ENCODE measurements at places on chromosomes 12 and 14.

DNA sequence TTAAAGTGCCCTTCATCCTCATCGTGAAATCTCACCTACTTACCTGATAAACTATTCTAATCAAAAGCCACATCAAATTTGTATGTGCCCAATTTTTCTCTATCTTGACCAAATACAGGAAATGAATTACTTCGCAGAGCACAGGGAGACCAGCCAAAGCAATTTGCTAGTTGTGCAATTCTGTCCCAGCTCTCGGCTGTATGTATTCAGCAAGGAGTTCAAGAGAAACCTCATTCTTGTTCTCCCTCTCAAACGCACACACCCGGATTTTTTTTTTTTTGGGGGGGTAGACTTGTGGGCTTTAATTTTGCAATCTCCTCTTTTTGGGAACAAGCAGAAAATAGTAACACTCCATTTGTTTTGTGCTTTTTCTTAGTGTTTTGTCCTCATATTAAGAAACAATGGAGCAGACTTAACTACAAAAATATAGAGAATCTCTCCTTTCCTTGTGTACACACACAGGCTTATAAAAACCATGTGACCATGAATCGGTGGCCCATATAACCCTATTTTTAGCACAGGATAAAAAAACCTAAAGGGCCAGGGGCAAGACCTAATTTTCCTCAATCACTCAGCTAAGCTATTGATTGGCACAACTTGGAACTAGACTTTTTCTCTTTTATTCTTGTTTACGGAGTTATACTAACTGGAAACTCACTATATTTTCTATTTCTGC lies 64.2 kb downstream of the MBIP start:
- no peak for DNase-seq

GRCh38 chr14:103343905-103344797 lies 10.1 kb downstream of the EIF5 start:
- DNase-seq, result no peak

- no peak for DNase-seq
Measured at GRCh38 chr12:124481257-124481750, 86.1 kb downstream of the NCOR2 start.

GRCh38 chr12:118742431-118742830 lies 238.9 kb upstream of the SRRM4 start:
- no peak for DNase-seq

- DNase-seq, result no peak
Measured at GRCh38 chr12:19440019-19440858, 947 bp downstream of the AEBP2 start.

GRCh38 chr12:19867970-19868369 lies 428.7 kb downstream of the AEBP2 start:
- DNase-seq, result no peak

GRCh38 chr14:56357428-56357827 lies 222.2 kb upstream of the TMEM260 start:
- DNase-seq, result no peak

GRCh38 chr12:131672311-131672940 lies 38.5 kb upstream of the SFSWAP start:
- no peak for DNase-seq

- peak; percentile 100 for DNase-seq
Measured at GRCh38 chr12:53379389-53380103, 430 bp upstream of the SP1 start.

DNA sequence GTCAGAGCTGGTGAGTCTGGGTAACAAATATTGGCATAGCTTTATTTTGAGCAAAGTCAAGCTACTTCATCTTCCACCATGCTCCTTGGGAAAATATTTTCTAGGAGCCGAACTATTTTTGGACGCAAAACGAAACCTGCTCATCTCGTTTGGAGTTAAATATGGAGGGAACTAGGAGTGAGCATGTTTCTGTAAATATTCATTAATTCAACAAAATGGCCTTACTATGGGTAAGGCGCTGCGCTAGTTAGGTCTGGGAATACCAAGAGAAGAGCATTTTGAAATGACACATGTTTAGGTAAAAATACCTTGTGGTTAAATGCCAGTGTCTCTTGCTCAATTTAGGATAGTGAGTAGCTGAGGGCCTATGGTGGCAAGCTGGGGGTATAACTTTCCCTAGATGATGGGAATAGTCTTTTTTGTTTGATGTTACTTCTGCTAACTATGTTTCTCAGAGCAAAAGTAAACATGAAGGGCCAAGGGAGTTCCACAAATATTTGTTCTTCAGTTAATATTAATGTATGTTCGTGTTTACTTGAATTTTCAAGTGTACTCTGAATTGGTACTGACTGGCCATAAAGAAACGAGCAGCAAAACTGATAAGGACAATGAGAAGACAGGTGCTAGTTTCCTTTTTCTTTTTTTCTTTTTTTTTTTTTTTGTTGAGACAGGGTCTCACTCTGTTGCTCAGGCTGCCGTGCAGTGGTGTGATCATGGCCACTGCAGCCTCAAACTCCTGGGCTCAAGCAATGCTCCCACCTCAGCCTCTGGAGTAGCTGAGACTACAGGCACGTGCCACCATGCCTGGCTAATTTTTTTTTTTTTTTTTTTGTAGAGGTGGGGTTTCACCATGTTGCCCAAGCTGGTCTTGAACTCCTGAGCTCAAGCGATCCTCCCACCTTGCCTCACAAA lies 77.7 kb downstream of the MAP1LC3B2 start:
- no peak for DNase-seq

GRCh38 chr14:81536241-81536771 lies 2.7 kb upstream of the SEL1L start:
- DNase-seq, result no peak

DNA sequence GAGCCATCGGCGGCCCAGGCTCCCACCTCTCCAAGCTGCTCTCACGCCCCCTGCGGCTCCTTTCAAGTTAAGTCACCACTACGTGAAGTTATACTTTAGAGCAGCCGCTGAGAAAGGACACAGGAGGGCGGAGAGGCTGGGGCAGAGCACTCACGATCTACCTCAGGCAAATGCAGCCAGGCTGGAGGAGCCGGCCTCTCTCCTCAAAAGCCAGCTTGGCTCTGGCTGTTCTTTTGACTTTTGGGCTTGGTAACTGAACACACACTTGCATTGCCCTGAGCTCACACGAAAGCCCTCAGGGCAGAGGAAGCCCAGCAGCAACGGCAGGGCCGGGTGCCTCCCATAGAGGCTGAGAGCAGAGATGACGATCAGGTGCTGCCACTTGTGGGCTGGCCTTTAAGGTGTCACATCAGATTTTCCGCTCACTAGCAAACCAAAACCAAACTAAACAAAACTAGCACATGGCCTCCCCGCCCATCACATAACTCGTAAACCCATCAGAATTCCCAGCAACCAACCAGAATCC lies 75.2 kb downstream of the PITPNM2 start:
- peak; percentile 51 for DNase-seq

DNA sequence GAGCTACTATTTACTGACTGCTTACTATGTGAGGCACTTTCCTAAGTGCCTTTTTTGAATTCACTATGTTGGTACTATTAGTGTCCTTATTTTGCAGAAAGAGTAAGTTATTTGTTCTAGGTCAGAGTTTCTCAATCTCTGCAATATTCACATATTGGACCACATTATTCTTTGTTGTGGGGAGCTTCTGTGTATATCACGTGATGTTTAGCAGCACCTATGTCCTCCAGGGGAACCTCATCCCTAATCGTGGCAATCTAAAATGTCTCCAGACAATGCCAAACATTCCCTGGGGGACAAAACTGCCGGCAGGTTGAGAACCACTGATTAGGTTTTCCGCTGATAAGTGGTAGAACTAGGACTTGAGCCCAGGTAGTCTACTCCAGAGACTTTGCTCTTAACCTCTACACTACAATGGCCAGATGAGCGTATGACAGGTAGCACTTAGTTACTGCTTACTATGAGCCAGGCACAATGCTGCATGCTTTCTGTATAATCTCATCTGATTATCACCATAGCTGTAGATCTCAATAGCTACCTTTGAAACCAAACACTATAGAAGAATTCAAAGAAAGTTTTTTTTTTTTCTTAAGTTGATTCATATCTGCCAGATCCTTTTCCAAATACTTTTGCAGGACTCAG lies 38.9 kb downstream of the NELL2 start:
- DNase-seq, result no peak

- no peak for DNase-seq
Measured at GRCh38 chr12:92905811-92906554, 23.1 kb downstream of the EEA1 start.

DNA sequence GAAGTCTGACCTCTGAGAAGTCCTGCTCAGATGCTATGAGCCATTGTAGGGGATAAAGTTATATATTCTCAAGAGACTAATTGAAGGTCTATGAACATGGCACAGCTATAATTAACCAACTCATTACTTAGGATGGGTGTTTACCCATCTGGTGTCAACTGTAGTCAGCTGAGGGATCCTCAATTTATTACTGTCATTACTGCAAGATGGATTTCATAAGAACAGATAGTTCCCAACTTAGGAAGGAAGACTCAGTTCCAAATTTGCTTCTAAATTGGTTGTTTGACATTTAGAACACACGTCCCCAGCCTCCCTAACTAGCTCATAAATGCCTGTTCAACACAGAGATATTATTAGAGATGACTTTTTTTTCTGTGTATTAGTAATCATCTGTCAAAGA lies 81.4 kb downstream of the FRMD6 start:
- DNase-seq, result no peak

DNA sequence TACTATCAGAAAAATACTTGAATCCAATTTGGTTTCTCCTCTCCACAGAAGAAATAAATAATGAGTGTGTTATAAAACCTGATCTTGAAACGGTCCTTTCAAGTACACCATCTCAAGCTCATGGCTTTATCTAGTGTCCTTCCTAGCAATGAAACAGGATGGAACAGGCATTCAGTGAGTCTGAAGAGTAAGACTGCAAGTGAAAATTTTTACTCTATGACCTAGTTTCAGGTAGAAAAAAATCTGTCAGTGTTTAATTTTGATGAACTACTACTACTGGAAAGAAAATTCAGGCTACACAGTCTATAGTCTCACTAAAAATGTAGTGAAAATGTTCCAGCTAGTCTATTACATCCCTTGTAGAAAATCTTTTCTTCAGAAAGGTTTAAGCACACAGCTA lies 7.7 kb downstream of the CBX5 start:
- DNase-seq, result no peak

DNA sequence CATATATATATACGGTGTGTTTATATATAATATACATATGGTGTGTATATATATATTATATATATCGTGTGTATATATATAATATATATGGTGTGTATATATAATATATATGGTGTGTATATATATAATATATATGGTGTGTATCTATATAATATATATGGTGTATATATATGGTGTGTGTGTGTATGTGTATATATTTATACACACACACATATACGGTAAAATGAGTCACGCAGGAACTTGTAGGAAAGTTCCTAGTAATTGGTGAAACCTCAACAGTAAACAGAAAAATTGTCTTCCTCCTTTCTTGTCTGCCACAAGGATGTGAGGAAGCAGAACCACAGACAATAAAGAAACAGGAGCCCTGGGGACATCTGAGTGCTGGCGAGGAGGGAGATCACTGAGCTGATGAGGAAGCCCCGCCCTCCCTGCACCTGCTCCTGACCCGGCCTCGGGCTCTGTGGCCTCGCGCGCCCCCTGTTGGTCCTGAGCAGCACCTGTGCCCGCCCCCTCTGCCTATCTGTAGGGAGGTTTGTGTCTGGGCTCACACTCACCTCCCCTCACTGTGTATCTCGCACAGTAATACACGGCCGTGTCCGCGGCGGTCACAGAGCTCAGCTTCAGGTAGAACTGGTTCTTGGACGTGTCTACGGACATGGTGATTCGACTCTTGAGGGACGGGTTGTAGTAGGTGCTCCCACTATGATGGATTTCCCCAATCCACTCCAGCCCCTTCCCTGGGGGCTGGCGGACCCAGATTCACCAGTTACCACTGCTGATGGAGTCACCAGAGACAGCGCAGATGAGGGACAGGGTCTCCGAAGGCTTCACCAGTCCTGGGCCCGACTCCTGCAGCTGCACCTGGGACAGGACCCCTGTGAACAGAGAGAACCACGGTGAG lies 1079.4 kb downstream of the TMEM121 start:
- peak; percentile 92 for DNase-seq

DNA sequence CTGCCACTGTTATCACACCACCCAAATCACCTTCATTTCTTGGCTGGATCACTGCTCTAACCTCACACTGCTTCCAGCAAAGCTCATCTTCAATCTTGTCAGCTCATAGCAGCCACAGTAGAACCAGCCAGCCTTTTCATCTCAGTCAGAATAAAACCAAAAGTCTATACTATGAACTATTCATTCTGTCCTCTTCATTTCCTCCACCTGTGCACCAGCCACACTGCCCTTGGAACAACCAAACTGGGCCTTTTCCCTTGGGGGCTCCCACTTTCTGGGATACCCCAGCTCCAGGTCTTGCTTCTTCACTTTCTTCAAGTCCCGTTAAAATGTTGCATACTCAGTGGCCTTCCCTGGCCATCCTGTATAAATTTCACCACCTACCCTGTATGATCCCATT lies 234.4 kb upstream of the DAAM1 start:
- no peak for DNase-seq

DNA sequence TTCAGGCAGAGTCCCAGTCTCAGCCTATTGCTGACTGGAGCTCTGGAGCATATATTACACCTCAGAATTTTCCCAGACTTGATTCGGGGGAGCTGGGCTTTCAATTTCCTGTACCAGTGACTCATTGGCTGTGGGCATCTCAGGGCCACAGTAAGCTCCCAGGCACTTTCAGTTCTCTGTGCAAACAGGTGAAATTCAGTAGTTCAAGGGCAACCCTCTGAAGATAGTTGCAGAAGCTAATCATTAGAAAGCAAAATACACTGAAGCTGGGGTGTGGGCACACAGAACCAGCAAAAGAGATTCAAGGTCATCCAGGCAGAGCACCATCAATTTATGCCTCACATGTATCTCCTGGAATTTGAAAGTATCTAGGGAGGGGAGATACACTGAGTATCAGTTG lies 8.1 kb upstream of the NIN start:
- DNase-seq, result no peak

GRCh38 chr12:124592050-124592449 lies 24.6 kb upstream of the NCOR2 start:
- DNase-seq, result no peak

GRCh38 chr12:82787016-82787415 lies 100.3 kb downstream of the TMTC2 start:
- DNase-seq, result no peak

DNA sequence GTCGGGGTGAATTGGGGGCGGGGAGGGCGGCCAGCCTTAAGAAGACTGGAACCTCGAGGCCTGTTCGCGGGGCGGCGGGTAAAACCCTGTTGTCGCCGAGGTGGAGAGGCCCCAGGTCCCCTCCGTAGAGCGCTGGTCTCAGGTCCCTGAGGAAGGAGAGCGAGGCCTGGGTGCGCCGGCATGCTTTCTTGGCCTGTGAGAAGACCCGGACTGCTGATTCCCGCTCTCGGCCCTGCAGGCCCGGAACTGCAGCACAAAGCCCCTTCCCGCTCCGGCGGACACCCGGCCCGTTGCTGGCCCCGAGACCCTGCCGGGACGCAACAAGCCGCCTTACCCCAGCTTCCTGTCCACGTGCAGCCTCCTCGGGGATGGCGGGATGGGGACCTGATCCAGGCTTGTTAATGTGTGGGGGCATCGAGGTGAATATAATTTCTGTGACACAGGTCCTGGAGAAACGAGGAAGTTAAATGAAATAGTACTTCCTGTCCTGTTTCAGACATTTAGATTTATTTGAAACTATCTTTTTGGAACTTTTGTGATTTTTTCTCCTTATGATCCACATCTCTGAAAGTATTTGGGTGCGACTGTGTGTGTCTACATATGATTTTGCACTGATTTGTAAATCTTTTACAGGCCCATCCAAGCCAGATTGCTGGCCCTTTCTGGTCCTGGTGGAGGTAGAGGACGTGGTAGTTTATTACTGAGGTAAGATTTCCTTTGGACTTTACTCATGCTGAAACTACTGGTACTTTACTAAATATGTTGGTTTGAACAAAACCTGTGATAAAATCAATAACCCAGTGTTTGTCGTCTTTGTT lies 600 bp downstream of the PNN start:
- no peak for DNase-seq

Measured in NCI-H2107 (cell line).